Activated T-cell treated with anti-CD3 and anti-CD28 coated beads, Interleukin-2, amount 50 U/mL, for 72 hours (primary cell): ENCODE measurements at places on chromosomes 2 and 18.

GRCh38 chr2:223954401-223954800 is 2.9 kb upstream of the MRPL44 start:
- no peak overlapping the region for H3K27ac ChIP-seq
- H3K4me1 ChIP-seq: peaks cover 71% of the 10 kb centered on the region
- no peak overlapping the region for H3K4me3 ChIP-seq
- no peaks in the 10 kb centered on the region for H3K27me3 ChIP-seq

DNA sequence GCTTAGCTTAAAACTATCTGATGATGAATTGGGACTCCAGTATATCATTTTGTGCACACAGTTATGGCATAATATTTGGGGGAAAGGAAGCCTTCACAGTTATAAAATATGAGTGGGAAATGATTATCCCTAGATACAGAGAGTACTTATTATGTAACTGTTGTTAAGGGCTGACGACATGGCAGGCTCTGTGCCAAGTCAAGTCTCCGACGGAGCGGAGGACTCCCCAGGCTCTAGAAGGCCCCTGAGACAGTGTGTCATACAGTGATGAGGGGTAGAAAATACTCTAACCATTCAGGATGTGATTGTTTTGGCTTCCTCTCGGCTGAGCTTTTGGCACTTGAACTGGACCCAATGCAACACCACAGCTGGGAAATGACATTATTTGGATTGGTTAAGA is 211.8 kb downstream of the SLC8A1 start:
- no peaks in the 10 kb centered on the region for H3K27me3 ChIP-seq
- no peaks in the 10 kb centered on the region for H3K36me3 ChIP-seq
- no peak overlapping the region for H3K4me3 ChIP-seq
- no peak overlapping the region for H3K27ac ChIP-seq

DNA sequence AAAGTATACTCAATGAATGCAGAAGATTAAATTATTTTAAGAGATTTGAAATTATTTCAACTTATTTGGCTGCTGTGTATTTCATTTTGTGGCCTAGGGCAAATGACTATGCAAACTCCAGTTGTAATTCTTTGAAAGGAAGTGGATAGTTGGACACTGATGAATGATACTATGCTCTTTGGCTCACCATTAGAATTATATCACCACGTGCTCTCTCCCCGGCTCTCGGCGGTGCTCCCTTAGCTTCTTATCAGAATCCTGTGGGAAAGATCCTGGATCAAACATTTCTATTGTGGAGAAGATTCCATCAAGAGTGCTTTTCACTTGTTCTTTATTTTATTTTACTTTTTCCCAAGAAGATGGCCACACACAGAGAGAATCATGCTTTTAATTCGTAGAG is 55.2 kb downstream of the ADCYAP1 start:
- no peak overlapping the region for H3K27ac ChIP-seq
- H3K36me3 ChIP-seq: no peaks in the 10 kb centered on the region
- H3K4me3 ChIP-seq: no peak overlapping the region
- H3K27me3 ChIP-seq: peaks cover 42% of the 10 kb centered on the region

DNA sequence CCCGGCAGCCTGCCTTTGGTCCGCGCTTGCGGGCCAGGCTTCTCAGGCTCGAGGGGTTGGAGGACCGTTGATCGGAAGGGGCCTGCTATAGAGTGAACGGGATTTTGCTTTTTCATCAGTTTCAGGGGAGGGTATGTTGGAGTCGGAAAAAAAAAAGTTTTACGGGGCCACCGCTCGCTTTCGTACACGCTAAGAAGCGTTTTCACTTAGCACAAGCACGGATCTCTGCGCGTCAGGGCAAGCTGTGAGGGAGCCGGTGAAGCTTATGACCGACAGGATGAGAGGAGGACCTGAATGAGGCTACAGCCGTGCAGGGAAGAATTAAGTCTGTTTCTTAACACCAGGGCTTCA is 443 bp downstream of the CPSF3 start:
- H3K4me1 ChIP-seq: peaks cover 45% of the 10 kb centered on the region
- no peaks in the 10 kb centered on the region for H3K36me3 ChIP-seq
- no peak overlapping the region for H3K27ac ChIP-seq
- H3K27me3 ChIP-seq: no peaks in the 10 kb centered on the region
- peak; percentile 35 for DNase-seq
- no peak overlapping the region for H3K4me3 ChIP-seq

- H3K27ac ChIP-seq: peak overlapping the region; percentile 5
- H3K4me3 ChIP-seq: no peak overlapping the region
- no peaks in the 10 kb centered on the region for H3K36me3 ChIP-seq
These were observed 43.3 kb upstream of the ZFP36L2 start for GRCh38 chr2:43269706-43270105.
